ENCODE measurements at places on chromosomes 6 and 20. TPM values are rescaled to one million over a fixed set of nuclear protein-coding genes. Genes with fewer than 3 reads are reported as not detected.

The VGLL2 gene
- total RNA-seq, result 0.12 TPM

The OXT gene
- total RNA-seq, result not detected

The POU3F2 gene
- total RNA-seq, result 0.76 TPM

The MUC22 gene
- total RNA-seq, result not detected

The BPIFB1 gene
- total RNA-seq, result not detected

GRCh38 chr6:60991427-60992028, 1294.5 kb downstream of the KHDRBS2 start:
- no peaks in the 10 kb centered on the region for H3K4me1 ChIP-seq
- no peaks in the 10 kb centered on the region for H3K27me3 ChIP-seq
- no peak for DNase-seq
- H3K4me3 ChIP-seq, result no peak overlapping the region
- H3K36me3 ChIP-seq, result 0 out of 2 replicates have a peak, but pooled peaks cover 3% of the 10 kb centered on the region
- no peak overlapping the region for H3K27ac ChIP-seq

GRCh38 chr6:112485827-112486212, 138.7 kb downstream of the RFPL4B start:
- no peaks in the 10 kb centered on the region for H3K4me1 ChIP-seq
- no peaks in the 10 kb centered on the region for H3K36me3 ChIP-seq
- DNase-seq, result no peak
- H3K27me3 ChIP-seq, result no peaks in the 10 kb centered on the region
- H3K4me3 ChIP-seq, result no peak overlapping the region

GRCh38 chr6:90288404-90288803, 8.2 kb downstream of the BACH2 start:
- peaks cover 13% of the 10 kb centered on the region for H3K27me3 ChIP-seq
- peak; percentile 43 for DNase-seq
- no peaks in the 10 kb centered on the region for H3K36me3 ChIP-seq
- no peak overlapping the region for H3K4me3 ChIP-seq

GRCh38 chr6:125111219-125111983, 42.2 kb upstream of the TPD52L1 start:
- no peaks in the 10 kb centered on the region for H3K4me1 ChIP-seq
- H3K4me3 ChIP-seq, result no peak overlapping the region
- no peaks in the 10 kb centered on the region for H3K27me3 ChIP-seq
- H3K36me3 ChIP-seq, result no peaks in the 10 kb centered on the region

- no peaks in the 10 kb centered on the region for H3K27me3 ChIP-seq
- no peak for DNase-seq
- no peak overlapping the region for H3K27ac ChIP-seq
- H3K36me3 ChIP-seq, result no peaks in the 10 kb centered on the region
- H3K4me1 ChIP-seq, result no peaks in the 10 kb centered on the region
Observed at GRCh38 chr20:59333951-59334350, 33.5 kb downstream of the EDN3 start.

GRCh38 chr20:49676581-49677291, 36.9 kb downstream of the B4GALT5 start:
- no peaks in the 10 kb centered on the region for H3K36me3 ChIP-seq
- DNase-seq, result no peak
- H3K4me3 ChIP-seq, result no peak overlapping the region
- H3K27me3 ChIP-seq, result no peaks in the 10 kb centered on the region
- peaks cover 80% of the 10 kb centered on the region for H3K4me1 ChIP-seq

- no peak overlapping the region for H3K27ac ChIP-seq
- no peak for DNase-seq
- no peaks in the 10 kb centered on the region for H3K4me1 ChIP-seq
Observed at GRCh38 chr6:119683031-119683430, 333.5 kb upstream of the MAN1A1 start.

GRCh38 chr20:677957-678356, 2.4 kb upstream of the SCRT2 start:
- peaks cover 47% of the 10 kb centered on the region for H3K27me3 ChIP-seq
- DNase-seq, result no peak
- peaks cover 17% of the 10 kb centered on the region for H3K4me1 ChIP-seq
- H3K36me3 ChIP-seq, result no peaks in the 10 kb centered on the region
- no peak overlapping the region for H3K4me3 ChIP-seq
- no peak overlapping the region for H3K27ac ChIP-seq

DNA sequence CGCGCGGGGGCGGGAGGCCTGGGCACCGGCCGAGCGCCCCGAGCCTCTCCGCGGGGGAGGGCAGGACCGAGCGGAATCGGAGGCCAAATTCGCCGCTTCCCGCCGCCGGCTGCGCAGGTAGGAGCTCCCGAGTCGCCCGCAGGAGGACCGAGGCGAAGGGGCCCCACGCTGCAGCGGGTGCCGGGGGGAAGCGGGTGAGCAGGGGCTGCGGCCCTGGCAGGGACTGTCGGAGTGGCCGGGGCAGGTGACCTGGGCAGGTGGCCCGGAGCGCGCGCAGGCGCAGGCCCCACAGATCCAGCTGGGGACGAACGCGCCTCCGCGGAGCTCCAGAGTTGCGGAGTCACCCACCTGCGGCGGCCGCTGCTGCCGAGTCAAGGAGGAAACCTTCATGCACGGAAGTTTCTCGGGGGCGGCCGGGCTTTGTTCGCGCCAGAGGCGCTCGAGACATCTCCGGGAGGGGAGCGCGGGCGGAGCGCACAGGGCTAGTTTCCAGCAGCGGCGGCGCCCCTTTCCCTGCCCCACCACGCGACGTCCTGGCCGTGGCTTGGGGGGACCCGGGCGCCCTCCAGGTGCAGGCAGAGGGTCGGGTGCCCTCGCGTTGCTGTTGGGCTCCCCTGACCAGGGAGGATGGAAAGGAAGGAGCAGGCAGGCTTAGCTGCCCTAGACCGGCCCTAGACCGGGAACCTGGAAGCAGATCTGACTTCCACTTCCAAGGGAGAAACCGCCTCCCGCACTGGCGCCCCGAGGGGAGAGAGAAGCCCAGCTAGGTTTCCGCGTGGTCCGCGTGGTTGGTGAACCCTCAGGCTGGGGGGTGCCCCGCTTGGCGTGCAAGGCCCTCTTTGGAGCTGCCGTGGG, 590 bp downstream of the SLCO4A1 start:
- no peaks in the 10 kb centered on the region for H3K36me3 ChIP-seq
- H3K27me3 ChIP-seq, result peaks cover 33% of the 10 kb centered on the region
- peak overlapping the region; percentile 78 for H3K4me3 ChIP-seq
- no peak overlapping the region for H3K27ac ChIP-seq
- peaks cover 7% of the 10 kb centered on the region for H3K4me1 ChIP-seq
- peak; percentile 61 for DNase-seq

- H3K4me1 ChIP-seq, result peaks cover 7% of the 10 kb centered on the region
- H3K27ac ChIP-seq, result no peak overlapping the region
- no peak overlapping the region for H3K4me3 ChIP-seq
- H3K36me3 ChIP-seq, result no peaks in the 10 kb centered on the region
Observed at GRCh38 chr6:83462524-83462923, 31.7 kb upstream of the ME1 start.

DNA sequence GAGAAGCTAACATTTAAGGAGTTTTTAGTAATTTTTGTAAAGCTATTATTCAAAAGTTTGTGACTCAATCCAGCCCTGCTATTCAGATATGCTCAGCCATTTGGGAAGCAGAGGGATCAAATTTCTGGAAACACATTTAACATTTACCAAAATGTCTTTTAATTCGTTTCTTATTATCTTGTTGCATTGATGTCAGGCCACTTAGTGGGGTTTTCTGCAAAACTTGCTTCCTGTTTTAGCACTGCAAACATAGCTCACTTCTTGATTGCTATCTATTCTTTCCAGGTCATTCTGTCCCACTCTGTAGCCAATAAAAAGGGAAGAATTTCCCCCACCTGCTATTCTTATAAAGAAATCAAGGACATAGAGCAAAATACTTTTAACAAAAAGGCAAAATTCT, 176.9 kb upstream of the SUPT3H start:
- no peak for DNase-seq
- H3K4me1 ChIP-seq, result no peaks in the 10 kb centered on the region
- no peaks in the 10 kb centered on the region for H3K36me3 ChIP-seq
- no peaks in the 10 kb centered on the region for H3K27me3 ChIP-seq
- no peak overlapping the region for H3K27ac ChIP-seq

All from GM23338 (cell line).